ENCODE measurements at places on chromosomes 2 and 18.
A peak's percentile ranks its signal among the peaks of the same experiment; 100 is the strongest.

DNA sequence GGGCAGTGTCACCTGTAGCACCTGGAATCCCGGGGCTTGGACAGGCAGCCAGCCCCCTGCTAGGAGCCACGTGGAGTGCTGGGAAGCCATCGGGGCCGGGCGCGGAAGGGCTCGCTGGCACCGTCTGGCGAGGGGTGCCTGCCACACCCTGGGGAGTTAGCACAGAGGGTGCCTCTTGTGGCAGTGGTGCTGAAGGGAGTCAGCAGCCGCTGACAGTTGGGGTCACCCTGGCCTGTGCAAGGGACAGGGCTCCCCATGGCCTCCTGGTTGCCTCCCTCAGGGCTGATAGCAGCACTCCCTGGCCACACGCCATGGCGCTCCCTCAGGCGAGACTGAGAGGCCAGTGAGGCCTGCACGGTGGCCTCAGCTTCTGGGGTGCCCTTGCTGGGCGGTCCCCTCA is 13.9 kb upstream of the D2HGDH start:
- H3K27ac ChIP-seq: no peak overlapping the region
- DNase-seq: no peak
- H3K4me1 ChIP-seq: no peaks in the 10 kb centered on the region
- H3K4me3 ChIP-seq: no peak overlapping the region
- H3K27me3 ChIP-seq: no peaks in the 10 kb centered on the region

GRCh38 chr2:166229678-166230023 is 101.8 kb upstream of the SCN1A start:
- DNase-seq: no peak
- no peak overlapping the region for H3K4me3 ChIP-seq
- H3K4me1 ChIP-seq: no peaks in the 10 kb centered on the region

DNA sequence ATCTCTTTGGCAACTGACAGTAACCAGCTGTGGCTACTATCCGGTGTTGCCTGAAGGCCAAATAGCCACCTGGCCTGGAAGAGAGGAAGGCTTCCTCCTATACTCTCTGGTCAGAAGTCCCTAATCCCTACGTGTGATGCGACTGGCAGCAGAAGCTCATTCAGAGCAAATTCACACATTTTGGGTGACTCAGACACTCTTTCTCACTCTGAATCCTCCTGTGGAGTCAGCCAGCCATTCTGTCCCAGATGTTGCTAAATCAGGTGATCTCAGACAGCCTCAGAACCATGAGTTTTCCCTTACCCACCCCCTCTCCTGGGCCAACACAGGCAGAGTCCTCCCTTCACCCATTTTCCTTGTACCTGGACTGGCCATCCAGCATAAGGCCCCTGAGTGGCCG is 34.7 kb downstream of the CFAP53 start:
- no peak overlapping the region for H3K4me3 ChIP-seq
- H3K27ac ChIP-seq: no peak overlapping the region
- H3K27me3 ChIP-seq: peaks cover 5% of the 10 kb centered on the region
- peak; percentile 37 for DNase-seq
- peaks cover 4% of the 10 kb centered on the region for H3K4me1 ChIP-seq

GRCh38 chr2:231601356-231602229 is 8.9 kb downstream of the TEX44 start:
- no peaks in the 10 kb centered on the region for H3K27me3 ChIP-seq
- no peaks in the 10 kb centered on the region for H3K36me3 ChIP-seq
- peaks cover 3% of the 10 kb centered on the region for H3K4me1 ChIP-seq
- DNase-seq: peak; percentile 88

DNA sequence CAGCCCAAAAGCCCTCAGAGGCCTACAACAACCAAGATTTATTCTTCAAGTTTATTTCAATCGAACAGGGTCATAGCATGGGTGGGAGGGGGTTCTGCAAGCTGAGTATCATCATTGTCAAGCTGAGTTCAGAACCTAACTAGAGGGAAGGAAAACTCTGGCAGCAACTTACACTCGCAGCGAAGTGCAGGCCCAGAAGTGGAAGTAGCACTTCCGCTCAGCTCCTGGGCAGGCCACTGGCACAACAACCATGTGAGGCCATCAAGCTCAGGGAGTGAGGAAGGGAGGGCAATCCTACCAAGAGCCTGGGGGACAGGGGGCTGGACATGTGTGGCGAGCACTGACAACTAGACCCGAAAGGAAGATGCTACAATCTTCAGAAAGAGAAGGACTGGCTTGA is 4.8 kb downstream of the UXS1 start:
- H3K27me3 ChIP-seq: no peaks in the 10 kb centered on the region
- no peak overlapping the region for H3K27ac ChIP-seq
- peaks cover 21% of the 10 kb centered on the region for H3K36me3 ChIP-seq
- H3K4me3 ChIP-seq: no peak overlapping the region

- H3K27me3 ChIP-seq: no peaks in the 10 kb centered on the region
- no peaks in the 10 kb centered on the region for H3K4me1 ChIP-seq
- H3K27ac ChIP-seq: no peak overlapping the region
- DNase-seq: no peak
- no peaks in the 10 kb centered on the region for H3K36me3 ChIP-seq
Observed at GRCh38 chr18:64334748-64335147, 185.9 kb upstream of the LINC00305 start.

GRCh38 chr2:156944871-156945270 is 312.6 kb upstream of the GALNT5 start:
- H3K36me3 ChIP-seq: no peaks in the 10 kb centered on the region
- DNase-seq: no peak
- H3K27me3 ChIP-seq: no peaks in the 10 kb centered on the region
- H3K27ac ChIP-seq: no peak overlapping the region
- no peak overlapping the region for H3K4me3 ChIP-seq

Data from activated CD4-positive, alpha-beta memory T cell treated with anti-CD3 and anti-CD28 coated beads for 36 hours (primary cell).